ENCODE measurements at places on chromosomes 11 and 22. TPM values are rescaled to one million over a fixed set of nuclear protein-coding genes. Genes with fewer than 3 reads are reported as not detected.

DNA sequence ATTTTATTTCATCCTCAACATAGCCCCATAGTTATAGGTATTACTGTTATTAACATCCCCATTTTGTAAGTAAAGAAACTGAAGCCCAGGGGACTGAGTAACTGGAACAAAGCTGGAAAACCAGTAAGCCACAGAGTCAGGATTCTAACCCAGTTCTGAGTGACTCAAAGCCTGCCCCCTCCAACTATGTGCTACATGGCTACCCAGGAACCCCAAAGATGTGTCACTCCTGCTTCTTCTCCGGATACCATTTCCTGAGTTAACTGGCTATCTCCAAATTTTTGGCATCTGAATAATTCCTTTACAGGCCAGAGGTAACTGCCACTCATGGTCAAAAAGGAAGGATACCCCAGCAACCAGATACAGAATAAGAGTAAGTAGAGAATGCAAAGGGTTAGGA lies 43.6 kb downstream of the TENM4 start:
- DNase-seq: no peak

DNA sequence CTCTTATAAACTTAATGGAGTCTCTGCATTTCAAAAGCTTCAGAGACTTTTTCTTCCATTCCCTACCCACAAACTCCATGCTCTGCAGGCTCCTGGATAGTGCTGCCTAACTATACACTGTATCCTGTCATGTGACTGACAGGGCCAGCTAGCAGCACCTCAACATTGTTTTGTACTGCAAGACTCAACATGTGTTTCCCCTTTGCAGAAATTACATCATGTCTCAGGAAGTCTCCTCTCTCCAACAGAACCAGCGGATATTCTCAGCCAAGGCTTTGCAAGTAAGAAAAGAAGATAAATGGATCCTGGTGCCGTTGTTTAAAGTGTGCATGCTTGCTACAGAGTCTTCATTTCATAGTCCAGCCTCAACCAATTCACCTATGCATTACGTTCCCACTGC lies 164.0 kb upstream of the UBASH3B start:
- no peak for DNase-seq

- DNase-seq: no peak
Measured at GRCh38 chr22:25192406-25192805, 7.3 kb upstream of the CRYBB3 start.

- DNase-seq: no peak
Measured at GRCh38 chr11:11243590-11244469, 109.2 kb downstream of the CSNK2A3 start.

DNA sequence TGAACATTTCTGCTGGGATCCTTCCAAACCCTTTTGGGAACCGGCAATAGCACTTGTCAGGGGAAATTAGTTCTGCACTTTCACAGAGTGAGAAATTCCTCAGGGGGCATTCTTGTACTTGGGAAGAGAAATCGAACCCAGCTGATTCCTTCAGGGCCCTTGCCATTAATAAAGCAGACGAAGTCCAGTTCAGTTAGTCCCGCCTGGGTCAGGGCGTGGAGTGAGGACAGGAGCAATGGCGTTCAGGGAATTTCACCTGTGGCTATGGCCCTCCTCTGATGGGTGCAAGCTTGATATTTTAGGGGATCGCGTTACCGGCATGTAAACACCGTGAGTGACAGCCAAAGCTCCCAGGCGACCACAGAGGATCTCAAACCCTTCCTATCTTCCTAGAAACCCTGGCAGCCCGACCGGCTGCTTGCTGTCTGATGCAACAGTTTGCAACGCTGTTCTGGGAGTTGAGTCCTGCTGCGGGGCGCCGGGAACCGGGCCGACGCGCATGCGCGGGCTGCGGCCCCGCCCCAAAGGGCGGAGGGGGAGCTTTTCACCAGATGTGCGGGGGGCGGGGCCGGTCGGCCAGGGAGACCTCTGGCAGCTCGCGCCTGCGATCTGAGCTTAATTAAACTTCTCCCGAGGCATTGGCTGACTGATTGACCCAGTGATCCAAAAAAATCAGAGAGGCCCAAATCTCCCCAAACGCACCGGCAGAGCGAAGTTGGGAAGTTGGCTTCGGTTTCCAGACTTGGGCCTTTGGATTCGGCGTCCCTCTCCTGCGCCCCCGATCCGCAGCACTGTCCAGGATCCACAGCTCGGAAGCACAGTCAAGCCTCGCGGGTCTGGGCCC lies 34.3 kb upstream of the CREB3L1 start:
- peak; percentile 88 for DNase-seq

GRCh38 chr11:17439316-17439782 lies 37.3 kb downstream of the ABCC8 start:
- no peak for DNase-seq

DNA sequence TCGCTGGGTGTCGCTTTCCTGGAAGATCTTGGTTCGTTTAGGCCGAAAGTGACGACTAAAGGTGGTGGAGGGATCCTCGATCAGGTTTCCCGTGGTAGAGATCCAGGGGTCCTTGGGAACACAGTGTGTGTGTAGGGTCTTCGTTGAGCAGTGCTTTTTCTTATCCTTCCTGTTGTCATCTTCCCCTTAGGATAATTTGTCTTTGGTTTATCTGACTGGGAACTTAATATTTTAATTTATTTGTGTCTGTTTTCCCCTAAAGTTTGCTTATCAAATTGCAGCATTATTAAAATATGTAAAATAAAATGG lies 403 bp downstream of the RBM7 start:
- DNase-seq: no peak

GRCh38 chr11:33716243-33716642 lies 15.6 kb upstream of the C11orf91 start:
- no peak for DNase-seq

DNA sequence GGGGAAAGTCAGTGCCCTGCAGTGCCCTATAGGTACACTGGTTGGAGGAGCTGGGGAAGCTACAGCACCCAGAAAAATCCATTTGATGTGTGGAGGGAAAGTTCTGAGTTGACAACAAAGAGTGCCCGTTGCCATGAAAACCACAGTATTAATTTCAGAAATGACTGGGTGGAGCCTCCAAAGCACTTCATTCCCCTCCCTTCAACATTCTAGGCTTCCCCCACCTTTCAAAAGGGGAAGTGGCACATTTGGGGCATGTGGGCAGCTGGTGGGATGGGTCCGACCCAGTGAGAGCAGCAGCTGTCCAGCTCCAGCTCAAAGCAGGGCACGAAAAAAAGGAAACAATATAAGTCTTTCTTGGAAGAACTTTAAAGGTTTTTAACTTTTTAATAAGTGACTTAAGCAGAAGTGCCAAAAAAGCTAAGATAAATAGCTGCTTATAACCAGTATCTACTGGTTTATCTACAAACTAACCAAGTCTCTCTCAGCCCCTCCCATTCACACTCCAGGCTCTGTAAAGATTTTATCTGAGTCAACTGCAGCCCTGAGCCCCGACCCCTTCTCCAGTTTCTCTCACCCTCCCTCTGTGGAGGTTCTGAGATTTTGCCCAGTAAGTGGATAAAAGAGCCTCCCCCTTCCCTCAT lies 9.0 kb upstream of the AHNAK start:
- DNase-seq: peak; percentile 57

- no peak for DNase-seq
Measured at GRCh38 chr11:119482521-119483011, 59.6 kb upstream of the THY1 start.

RTN4R gene
- 10.9 TPM for total RNA-seq

CD3E gene
- not detected for total RNA-seq

GSTT2B gene
- total RNA-seq: 7.5 TPM

SCGB1A1 gene
- total RNA-seq: not detected

DHCR7 gene
- total RNA-seq: 43.5 TPM
